ENCODE measurements at places on chromosomes 2 and 18. TPM values are rescaled to one million over a fixed set of nuclear protein-coding genes. Genes with fewer than 3 reads are reported as not detected.

Gene XIRP2
- not detected for total RNA-seq

Gene CYP26B1
- not detected for total RNA-seq

DNA sequence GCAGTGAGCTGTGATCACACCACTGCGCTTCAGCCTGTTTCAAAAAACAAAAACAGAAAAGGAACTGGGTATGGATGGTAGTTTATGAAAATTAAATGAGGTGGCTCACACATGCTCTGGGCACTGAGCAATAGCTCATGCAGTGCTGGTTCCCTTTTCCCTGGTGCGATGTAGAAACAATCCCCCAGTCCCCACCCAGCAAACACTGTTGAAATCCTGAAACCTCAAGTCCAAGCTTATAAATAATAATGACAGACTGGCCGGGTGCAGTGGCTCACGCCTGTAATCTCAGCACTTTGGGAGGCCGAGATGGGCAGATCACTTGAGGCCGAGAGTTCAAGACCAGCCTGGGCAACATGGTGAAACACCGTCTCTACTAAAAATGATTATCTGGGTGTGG, 55.4 kb upstream of the SMAD2 start:
- DNase-seq, result no peak
- no peak overlapping the region for H3K27ac ChIP-seq
- no peak overlapping the region for H3K4me3 ChIP-seq
- no peaks in the 10 kb centered on the region for H3K36me3 ChIP-seq
- H3K27me3 ChIP-seq, result no peaks in the 10 kb centered on the region

- no peak overlapping the region for H3K4me3 ChIP-seq
- no peak overlapping the region for H3K27ac ChIP-seq
- no peak for DNase-seq
- H3K36me3 ChIP-seq, result no peaks in the 10 kb centered on the region
- H3K4me1 ChIP-seq, result no peaks in the 10 kb centered on the region
- peaks cover 16% of the 10 kb centered on the region for H3K27me3 ChIP-seq
Observed at GRCh38 chr2:220880623-220881596, 691.2 kb downstream of the EPHA4 start.

DNA sequence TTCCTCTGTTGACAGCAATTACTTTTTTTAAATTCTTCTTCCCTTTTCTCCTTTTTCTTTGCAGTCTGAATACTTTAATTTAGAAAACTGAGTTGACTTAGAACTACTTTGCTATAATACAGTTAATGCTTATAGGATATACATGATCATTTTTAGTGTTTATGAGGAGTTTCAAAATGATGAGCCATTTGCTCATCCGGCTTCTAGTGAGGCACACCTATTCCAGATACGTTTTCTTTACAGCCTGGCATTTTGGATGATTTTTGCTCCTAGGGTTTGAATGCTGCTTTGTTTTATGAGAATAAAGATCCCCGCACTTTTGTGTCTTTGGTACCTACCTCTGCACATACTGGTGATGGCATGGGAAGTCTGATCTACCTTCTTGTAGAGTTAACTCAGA, 52.8 kb downstream of the EIF5B start:
- no peak overlapping the region for H3K27ac ChIP-seq
- H3K4me1 ChIP-seq, result peaks cover 5% of the 10 kb centered on the region
